AG04449 (cell line): ENCODE measurements at places on chromosomes 12 and 14.

DNA sequence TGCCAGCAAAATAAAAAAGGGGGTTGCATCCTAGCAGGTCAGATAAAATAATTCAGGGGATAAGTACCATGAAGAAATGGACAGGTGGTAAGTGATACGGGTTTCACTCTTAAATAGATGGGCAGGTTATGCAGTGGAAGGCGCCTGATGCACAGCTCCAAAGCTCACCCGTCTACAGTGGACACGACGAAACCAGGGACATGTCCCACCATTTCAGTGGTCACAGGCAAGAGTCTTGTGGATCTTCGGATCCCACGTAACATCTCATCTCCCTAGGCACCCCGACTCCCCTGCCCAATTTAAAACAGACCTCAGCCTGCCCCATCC lies 60.5 kb downstream of the DDX51 start:
- no peak for DNase-seq

- no peak for DNase-seq
Measured at GRCh38 chr14:34212172-34212929, 249.7 kb downstream of the SPTSSA start.

GRCh38 chr14:72736786-72737559 lies 156.9 kb downstream of the DPF3 start:
- no peak for DNase-seq

DNA sequence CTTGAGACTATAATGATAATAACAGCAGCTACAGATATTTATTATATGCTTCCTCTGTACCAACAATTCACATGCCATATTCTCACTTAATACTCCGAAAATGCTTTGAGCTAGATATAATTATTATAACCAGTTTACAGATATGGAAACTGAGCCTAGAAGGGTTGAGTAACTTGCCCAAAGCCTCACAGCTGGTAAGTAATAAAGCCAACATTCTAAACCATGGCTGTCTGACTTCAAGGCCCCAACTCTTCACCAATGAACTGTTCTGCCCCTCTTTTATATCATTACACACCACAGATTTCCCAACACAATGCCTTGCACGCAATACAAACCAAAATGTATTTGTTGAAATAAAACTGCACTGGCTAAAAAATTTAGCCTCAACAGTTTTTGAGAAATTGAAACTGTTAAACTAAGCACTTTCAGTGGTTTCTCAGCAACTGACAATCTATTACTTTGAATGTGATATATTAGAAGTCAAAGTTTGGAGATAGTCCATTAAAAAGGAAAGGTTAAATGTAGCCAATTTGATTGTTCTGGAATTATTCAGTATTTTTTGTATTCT lies 222.5 kb upstream of the ARHGAP5 start:
- no peak for DNase-seq

DNA sequence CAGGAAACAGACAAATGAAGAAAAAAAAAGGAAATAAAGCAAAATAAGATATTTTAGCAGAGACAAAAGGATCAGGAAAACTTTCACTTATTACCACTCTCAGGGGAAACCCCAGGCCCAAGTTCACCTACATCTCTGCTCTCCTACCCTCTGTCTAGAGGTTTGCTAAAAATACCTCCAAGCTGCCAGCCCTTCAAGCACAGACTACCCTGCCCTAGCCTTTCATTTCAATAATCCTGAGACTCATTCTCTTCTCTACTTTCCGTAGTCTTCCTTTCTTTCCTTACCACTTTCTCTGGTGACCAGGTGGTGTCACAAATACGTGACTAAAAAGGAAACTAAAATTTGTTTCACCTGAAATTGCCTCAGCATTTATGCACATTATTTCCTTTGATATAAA lies 33.8 kb downstream of the RPAP3 start:
- no peak for DNase-seq

DNA sequence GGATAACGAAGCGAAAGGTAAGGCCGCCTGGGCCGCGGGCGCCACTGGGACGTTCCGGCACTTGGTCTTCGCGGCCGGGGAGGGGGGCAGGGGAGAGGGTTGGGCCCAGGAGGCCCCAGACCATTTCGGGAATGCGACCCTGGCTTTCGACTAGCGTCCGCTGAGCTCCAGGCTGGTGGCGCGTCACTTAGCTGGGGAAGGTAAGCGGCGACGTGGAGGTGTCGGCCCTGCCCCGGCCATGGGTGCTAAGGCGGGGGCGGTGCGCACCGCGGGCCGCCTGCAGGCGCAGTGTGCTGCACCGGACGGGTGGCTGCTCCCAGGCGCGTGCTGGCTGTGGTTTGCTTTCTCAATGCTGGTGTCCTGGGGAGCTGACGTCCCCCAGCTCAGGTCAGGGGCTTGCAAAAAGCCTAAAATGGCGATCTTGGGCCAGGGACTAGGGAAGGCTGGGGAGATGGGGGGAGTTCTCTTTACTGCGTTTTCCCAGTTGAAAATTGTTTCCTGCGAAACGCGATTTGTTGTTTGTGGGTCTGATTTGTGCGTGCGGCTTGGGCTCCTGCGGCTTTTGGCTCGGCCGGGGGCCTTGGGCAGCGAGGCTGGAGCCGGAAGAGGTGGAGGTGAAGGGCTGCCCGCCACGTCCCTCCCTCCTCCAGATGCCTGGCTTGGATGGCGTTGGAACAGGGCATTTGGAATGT lies 1.2 kb downstream of the HOXC10 start:
- no peak for DNase-seq

- DNase-seq: no peak
Measured at GRCh38 chr12:52675301-52675701, 4.9 kb downstream of the KRT1 start.
